ENCODE measurements at places on chromosomes 7 and 10.

GRCh38 chr7:121730869-121731268 is 142.1 kb upstream of the PTPRZ1 start:
- DNase-seq: no peak

DNA sequence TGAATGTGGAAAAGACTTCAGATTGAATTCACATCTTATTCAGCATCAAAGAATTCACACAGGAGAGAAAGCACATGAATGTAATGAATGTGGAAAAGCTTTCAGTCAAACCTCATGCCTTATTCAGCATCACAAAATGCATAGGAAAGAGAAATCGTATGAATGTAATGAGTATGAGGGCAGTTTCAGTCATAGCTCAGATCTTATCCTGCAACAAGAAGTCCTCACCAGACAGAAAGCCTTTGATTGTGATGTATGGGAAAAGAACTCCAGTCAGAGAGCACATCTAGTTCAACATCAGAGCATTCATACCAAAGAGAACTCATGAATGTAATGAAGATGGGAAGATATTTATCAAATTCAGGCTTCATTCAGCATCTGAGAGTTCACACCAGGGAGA is 14.8 kb downstream of the ZNF655 start:
- DNase-seq: no peak

DNA sequence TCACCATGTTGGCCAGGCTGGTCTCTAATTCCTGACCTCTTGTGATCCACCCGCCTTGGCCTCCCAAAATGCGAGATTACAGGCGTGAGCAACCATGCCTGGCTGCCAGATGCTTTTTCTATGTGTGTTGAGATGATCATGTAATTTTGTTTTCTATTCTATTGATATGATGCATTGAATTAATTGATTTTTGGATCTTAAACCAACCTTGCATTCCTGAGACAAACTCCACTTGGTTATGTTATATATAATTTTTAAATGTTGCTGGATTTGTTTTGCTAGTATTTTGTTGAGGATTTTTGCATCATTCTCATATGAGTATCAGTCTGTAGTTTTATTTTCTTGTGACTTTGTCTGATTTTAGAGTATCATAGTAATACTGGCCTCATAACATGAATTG is 192.8 kb downstream of the ADK start:
- DNase-seq: no peak

GRCh38 chr7:149872419-149873073 is 1.2 kb upstream of the ATP6V0E2 start:
- DNase-seq: peak; percentile 77

DNA sequence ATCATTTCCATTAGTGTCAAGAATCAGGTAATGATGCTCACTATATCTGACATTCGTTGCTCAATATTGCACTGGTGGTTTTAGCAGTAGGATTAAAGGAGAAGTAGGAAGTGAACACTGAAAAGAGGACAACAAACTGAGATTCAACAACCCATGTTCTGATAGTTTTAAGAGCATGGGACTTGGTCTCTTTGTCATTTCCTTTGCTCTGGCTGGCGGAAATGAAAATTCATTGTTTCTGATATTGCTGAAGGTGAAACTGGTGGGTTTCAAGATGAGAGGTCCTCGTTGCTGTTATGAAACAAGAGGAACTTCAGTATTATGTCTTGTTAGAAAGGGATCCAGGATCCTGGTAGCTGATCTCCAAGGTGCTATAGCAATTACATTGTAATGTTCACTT is 129.0 kb downstream of the DNAH11 start:
- no peak for DNase-seq
